NCI-H510A (cell line): ENCODE measurements at places on chromosomes 5 and 9.

- no peak for DNase-seq
These were observed 14.1 kb upstream of the TNFAIP8 start for GRCh38 chr5:119341452-119342349.

DNA sequence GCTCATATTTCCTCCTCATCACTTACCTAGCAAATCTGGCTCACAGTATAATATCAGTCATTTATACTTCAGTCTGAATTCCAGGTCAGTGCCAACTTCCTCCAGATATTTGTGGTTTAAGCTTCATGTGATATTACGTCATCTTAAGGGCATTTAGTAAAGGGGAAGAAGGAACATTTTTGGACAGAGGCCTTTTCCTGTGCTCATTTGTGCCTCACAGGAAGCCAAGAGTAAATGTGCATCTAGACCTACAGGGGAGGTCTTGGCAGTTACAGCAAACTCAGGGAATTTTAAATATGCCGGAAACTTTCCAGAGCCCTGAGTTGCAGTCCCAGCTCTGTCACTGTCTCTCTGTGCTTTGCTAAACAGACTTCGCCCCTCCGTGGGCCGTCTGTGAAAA lies 12.3 kb upstream of the KCNIP1 start:
- DNase-seq: no peak

GRCh38 chr5:40986666-40987065 lies 77.4 kb downstream of the C7 start:
- no peak for DNase-seq

DNA sequence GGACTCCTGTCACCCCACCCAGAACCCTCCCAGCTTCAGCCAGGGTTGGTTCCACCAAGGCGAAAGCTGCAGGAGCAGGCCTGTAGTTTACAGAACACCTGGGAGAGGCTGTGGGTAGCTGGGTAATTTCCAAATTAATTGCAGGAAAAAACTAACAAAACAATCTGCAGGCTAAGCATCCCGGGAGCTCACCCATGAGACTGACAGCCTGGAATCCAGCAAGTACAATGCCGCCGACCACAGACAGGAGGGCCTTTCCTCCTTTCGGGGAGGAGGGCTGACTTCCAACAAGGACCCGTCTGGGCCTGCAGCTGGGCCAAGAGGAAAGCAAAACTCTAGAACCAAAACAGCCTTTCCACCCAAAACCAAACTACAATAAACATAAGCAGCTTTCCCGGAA lies 10.3 kb downstream of the FOXE1 start:
- DNase-seq: no peak
